Left cardiac atrium (tissue), 4 donors: ENCODE measurements at places on chromosomes 1 and 21. TPM values are rescaled to one million over a fixed set of nuclear protein-coding genes. Genes with fewer than 3 reads are reported as not detected.

GRCh38 chr1:85555867-85556573 lies 24.5 kb upstream of the CCN1 start:
- no peak for DNase-seq

DNA sequence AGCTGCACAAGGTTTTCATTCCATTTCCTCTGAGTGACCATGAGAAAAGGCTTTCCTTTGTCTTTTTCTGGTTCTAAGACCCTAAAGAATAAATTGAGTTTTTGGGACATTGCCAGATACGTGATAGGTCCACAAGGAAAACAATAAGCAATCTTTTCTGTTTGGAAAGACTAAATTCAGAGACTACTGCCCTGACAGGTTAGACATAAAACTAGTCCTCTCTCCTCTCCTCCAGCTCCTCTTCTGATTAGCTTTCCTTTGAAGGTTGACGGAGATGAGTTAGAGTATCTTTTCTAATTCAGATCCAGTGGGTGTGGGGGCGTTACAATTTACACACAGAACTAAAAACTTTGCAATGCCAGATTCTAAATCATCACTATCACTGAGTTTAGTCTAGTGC lies 57.8 kb upstream of the C1orf53 start:
- no peak for DNase-seq

DNA sequence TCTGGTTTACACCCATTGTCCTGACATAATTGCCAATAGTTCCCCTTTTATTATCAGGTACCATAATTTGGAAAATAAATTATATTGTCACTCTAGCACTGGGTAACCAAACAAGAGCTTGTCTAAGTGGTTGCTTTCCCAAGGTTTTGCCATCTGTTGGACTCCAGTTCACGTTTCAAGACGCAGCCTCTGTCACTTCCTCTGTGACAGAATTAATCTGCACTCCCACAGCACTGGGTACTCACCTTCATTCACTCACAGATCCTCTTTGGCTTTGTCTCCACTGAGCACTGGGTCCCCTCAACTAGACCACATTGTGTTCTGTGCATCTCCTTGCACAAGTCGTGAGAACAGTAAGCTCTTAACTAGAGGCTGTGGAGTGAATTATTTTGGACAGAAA lies 123.6 kb upstream of the JUN start:
- DNase-seq: no peak

DNA sequence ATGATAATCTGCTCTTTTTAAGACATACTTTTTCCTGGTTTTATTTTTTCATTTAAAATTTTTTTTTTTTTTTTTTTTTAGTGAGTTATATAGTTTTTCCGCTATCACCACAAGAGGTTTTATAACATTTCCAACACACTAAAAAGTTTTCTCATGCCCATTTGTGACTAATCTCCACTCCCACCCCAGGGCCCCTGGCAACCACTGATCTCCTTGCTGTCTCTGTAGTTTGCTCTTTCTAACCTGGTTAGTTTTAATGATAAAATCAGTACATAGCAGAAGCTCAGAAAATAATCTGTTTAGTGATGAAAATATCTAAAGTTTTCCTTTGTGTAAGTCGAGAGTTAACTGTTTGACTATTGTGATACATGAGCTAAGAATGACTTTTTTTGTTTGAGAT lies 41.8 kb downstream of the IARS2 start:
- no peak for DNase-seq

DNA sequence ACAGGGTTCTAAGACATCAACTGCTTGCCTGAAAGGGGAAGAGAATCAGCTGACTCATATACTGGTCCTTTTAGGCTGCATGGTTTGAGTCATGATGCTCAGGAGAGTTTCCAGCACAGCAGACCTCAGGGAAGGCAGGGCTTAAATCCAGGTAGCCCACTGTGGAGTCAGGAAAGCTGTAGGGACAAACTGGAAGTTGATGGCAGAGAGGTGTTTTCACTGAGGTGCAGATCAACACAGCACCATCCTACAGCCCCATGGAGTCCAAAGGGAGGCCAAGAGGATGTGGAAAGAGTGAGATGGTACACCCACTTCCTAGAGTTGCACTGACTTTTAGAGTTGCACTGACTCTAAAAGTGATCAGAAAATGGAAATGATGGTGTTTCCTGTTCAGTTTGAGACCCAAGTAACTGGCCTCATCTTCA lies 252.4 kb upstream of the DUSP10 start:
- no peak for DNase-seq

DNA sequence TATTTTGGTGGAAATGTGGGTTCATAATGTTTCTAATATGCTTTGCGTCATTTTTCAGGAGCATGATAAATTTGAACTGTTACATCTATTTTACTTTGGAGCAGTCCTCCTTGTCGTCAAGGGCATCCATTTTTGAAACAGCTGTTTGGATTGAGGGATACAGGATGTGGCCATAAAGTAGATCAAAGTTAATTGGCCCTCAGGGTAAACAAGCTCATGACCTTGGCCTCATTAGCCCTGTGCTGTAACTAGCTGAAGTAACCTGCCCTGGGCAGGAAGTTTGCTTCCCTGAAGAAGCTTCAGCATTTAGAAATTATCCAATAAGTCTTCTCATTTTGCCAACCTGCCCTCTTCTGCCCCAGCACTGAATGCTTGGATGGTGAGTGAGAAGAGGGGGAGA lies 24.8 kb upstream of the RGL1 start:
- DNase-seq: no peak

GRCh38 chr21:44854664-44855446 lies 18.6 kb downstream of the PTTG1IP start:
- DNase-seq: no peak

DNA sequence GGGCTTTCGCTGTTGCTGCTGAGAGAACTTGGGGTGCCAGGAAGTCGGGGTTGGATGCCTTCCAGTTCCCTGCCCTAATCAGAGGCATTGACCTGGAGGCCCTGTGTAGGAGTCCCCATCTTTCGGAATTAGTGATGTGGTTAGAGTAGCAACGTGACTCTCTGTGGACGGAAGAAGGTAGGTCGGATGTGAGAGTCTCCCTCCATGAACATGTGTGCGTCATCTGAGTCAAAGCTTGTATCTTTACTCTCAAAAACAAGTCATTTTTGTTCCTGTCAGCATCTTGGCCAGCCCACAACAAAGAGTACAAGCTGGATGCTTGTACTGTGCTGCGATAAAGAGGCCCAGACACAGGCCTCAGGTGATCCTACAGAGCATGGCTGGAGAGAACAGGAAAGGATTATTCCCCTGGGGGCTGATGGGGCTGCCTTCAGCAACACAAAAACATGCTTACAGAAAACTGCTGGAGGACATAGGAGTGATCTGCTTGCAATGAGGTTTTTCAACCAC lies 31.0 kb upstream of the IL10 start:
- DNase-seq: no peak

DNA sequence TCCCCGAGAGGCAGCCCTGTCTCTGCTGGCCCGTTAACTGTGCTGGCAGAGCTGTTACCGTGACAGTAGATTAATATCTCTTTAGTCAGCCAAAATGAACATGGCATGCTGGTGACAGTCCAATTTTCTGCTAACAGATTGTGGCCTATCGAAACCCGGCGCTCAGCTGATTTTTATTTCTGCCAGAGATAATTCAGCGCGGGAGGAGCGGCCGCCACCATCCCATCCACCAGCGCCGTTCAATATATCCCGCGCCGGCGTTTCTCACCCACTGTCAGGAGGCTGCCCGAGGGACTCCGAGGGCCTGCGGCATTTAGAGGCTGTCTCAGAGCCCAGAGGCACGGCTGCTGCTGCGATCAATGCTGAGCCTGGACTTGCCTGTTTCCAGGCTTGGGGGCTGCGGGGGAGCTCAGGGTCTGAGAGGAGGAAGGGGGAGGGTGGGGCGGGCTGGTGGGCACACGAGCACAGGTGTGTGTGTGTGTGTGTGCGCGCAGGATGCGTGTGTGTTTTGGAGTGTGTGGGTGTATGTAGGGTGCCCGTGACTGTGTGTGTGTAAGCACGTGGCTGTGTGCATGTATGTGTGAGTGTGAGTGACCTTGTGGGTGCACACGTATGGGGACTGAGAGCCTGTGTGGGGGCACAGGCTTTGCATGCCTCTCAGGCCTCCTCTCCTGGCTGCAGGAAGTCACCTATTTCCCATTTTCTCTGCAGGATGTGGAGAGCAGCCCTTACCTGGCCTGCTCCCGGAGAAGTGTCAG lies 109.7 kb upstream of the ACTRT2 start:
- DNase-seq: no peak

GRCh38 chr1:177965293-177965692 lies 4.6 kb downstream of the SEC16B start:
- no peak for DNase-seq

DNA sequence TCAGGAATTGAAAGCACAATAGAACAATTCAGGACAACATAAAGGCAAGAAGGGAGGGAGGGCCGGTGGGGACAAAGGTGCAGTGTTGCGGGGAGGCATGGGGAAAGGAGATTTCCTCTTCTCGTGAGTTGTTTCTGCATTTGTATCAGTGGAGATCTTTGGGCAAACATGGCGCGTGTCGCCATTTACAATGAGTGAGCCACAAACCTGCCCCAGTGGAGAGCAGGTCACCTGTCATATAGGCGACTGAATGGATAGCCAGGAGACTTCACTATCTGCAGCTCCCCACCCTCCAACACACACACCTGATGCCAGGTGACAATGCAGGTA lies 87.7 kb upstream of the SLC45A1 start:
- DNase-seq: no peak

DNA sequence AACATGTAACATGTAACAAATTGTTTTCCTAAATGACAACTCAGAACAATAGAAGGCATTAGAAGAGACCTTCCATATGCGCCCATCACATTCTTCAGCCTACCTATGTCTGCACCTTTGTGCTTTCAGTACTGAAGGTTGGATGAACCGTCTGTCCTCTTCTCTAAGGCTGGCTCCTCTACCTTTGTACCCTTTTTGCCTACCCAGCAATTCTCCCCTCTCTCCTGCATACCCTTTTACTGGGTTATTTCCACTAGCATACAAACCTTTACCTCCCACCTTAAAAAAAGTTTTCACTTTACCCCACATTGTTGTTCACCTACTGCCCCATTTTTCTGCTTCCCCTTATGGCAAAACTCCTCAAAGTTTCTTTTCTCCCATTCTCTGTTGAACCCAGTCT lies 5.2 kb downstream of the PIGV start:
- DNase-seq: no peak

GRCh38 chr21:35521293-35521692 lies 472.2 kb upstream of the RUNX1 start:
- DNase-seq: no peak

GRCh38 chr1:205652984-205653383 lies 21.2 kb upstream of the ELK4 start:
- DNase-seq: no peak

DNA sequence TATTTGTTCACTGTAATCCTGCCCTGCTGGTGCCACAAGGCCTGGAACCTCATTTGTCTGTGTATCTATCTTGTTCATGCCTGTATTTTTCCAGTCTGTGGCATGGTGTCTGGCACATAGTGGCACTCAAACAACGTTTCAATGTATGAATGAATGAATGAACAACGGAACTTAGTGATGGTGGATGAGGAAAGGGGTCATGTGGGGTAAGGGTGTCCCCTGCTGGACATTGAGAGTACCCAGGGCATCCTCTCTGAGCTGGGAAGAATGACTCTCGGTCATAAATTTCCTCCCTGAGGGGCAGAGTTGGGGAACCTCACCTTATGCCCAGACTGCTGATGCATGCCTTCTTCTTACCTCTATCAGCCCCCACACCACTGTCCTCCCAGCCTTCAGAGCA lies 18.9 kb upstream of the ZNF683 start:
- no peak for DNase-seq

- DNase-seq: peak; percentile 44
Measured at GRCh38 chr1:13535227-13535626, 21.4 kb upstream of the LRRC38 start.

DNA sequence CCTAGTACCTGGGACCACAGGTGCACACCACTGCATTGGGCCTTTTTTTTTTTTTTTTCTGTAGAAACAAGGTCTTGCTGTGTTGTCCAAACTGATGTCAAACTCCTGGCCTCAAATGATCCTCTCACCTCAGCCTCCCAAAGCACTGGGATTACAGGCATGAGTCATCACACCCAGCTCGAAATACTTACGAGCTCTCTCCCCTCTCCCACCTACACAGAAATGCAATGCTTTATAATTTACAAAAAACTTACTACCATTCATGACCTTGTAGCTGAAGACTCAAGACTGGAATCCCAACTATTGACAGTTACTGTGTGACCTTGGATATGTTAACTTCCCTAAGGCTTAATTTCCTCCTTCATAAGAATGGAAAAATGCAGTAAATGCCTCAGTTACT lies 18.7 kb downstream of the FOXJ3 start:
- DNase-seq: no peak

DNA sequence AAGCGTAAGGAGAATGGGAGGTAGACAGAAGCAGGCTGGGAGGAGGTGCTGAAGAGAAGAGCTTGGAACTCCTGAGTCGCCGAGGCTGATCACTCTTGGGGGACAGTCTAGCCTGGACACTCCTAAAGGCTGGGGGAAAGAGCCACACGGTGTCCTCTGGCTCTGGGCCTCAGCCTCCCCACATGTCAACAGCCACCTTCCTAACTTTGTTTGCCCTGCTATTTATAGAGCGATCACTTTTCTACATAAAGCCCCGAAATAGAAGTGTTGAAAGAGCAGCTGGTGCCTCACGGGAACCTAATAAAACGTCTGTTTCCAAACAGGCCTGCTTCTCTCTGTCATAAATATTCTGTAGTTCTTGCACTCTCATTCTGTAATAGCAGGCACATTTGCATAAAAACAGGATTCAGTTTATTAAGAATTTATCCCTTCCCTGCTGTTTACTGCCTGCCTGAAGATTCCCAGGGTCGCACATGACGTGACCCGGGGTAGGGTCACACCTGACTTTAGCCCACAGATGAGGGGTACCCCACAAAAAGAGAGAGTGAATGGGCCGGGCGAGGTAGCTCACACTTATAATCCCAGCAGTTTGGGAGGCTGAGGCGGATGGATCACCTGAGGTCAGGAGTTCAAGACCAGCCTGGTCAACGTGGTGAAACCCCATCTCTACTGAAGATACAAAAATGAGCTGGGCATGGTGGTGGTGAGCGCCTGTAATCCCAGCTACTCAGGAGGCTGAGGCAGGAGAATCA lies 212.5 kb downstream of the TOMM20 start:
- DNase-seq: no peak

- DNase-seq: no peak
Measured at GRCh38 chr1:119298687-119299303, 69.8 kb upstream of the HAO2 start.

Gene HES5
- total RNA-seq: 0.91 TPM

Gene KRTAP12-4
- total RNA-seq: not detected

Gene PAFAH2
- total RNA-seq: 6.8 TPM

Gene IL19
- total RNA-seq: not detected

Gene KMO
- total RNA-seq: 0.39 TPM

Gene SLC44A5
- 4.2 TPM for total RNA-seq

Gene PIGR
- total RNA-seq: 0.16 TPM

Gene PCBP3
- total RNA-seq: 5.8 TPM

Gene HES3
- not detected for total RNA-seq

Gene KRTAP19-1
- not detected for total RNA-seq

Gene RPL22
- 275 TPM for total RNA-seq

Gene RGS18
- 2.3 TPM for total RNA-seq

Gene RPS6KC1
- 10.0 TPM for total RNA-seq

Gene NECTIN4
- not detected for total RNA-seq

Gene SPATA21
- not detected for total RNA-seq

Gene NLRP3
- total RNA-seq: 0.71 TPM

Gene LCE2B
- not detected for total RNA-seq
